Esophagus muscularis mucosa (tissue), 4 donors: ENCODE measurements at places on chromosomes 1 and 21. TPM values are rescaled to one million over a fixed set of nuclear protein-coding genes. Genes with fewer than 3 reads are reported as not detected.

LRRC38 gene
- not detected for total RNA-seq

LRRC3 gene
- total RNA-seq: 3.3 TPM

RBP7 gene
- total RNA-seq: 12.9 TPM

DNA sequence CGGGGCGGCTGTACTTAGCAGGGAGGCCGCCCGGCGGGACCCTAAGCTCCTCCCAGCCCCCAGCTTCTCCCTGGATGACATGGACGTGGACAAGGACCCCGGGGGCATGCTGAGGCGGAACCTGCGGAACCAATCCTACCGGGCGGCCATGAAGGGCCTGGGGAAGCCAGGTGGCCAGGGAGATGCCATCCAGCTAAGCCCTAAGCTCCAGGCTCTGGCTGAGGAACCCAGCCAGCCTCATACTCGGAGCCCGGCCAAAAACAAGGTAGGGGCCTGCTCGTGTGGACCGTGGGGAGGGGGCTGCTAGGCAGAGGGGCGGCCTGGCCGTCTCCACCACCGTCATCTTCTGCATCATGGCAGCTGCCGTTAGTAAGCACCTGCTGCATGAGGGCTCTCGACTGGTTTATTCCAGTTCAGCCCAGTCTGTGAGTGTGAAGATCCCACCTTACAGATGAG is 9.0 kb downstream of the ARHGEF16 start:
- H3K27me3 ChIP-seq: no peaks in the 10 kb centered on the region
- H3K4me3 ChIP-seq: no peak overlapping the region
- peaks cover 4% of the 10 kb centered on the region for H3K4me1 ChIP-seq
- H3K36me3 ChIP-seq: no peaks in the 10 kb centered on the region
- H3K27ac ChIP-seq: no peak overlapping the region

DNA sequence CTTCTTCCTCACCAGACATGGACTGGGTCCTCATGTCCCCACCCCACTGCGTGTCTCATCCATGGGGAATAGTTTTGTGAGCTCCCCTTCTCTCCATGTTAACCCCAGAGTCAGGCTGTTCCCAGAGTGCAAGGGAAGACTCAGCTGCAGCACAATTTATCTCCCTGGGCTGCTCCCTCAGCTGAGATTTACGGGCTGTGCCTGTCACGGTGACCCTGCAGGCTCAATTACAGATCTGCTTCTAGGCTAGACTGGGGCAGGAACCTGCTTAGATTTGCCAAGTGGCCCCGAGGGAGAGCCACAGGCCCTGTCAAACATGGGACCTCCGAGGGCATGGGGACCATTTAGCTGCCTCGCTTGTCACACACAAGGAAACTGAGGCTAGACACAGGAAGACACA is 37.8 kb downstream of the CDCP2 start:
- H3K27me3 ChIP-seq: no peaks in the 10 kb centered on the region
- no peaks in the 10 kb centered on the region for H3K4me1 ChIP-seq
- H3K36me3 ChIP-seq: no peaks in the 10 kb centered on the region

- no peaks in the 10 kb centered on the region for H3K27me3 ChIP-seq
- no peak overlapping the region for H3K4me3 ChIP-seq
- DNase-seq: no peak
- no peaks in the 10 kb centered on the region for H3K4me1 ChIP-seq
Observed at GRCh38 chr1:200128081-200128480, 100.6 kb downstream of the NR5A2 start.
